NCI-H146 (cell line): ENCODE measurements at places on chromosomes 12 and 14.

DNA sequence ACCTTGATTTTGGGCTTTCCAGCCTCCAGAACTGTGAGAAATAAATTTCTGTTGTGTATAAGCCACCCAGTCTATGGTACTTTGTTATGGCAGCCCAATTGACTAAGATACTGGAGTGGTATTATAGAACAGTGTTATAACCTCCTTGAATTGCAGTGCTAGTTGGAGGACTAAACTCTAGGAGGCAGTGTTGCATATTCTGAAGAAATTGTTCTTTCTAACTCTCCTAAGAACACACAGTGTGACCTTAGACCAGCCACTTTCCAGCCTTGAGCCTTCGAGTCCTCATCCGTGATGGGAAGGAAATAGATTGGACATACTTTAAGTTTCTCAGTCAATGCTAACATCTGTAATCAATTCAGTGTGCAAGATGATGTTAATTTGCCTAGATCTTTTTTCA, 22.4 kb upstream of the LRRC10 start:
- no peak for DNase-seq

DNA sequence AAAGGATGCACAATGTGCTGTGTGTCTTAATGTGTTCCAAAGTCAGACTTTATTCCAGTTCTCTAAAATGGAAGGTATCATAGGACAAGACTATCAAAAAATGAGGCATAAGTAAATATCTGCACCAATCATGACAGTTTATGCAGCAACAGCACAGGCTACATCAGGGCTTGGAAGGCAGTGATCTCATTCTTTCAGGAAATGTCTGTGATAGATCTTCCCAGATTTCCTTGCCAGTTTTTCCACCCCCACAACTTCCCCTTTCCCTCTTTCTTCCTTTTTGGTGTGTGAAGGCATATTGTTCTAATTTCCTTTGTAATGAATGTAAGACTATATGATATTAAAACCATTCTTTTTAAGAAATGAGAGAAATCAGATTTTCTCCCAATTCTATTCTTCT, 326.7 kb downstream of the ATP23 start:
- DNase-seq = no peak

GRCh38 chr12:74953697-74954096, 255.9 kb downstream of the KCNC2 start:
- no peak for DNase-seq

DNA sequence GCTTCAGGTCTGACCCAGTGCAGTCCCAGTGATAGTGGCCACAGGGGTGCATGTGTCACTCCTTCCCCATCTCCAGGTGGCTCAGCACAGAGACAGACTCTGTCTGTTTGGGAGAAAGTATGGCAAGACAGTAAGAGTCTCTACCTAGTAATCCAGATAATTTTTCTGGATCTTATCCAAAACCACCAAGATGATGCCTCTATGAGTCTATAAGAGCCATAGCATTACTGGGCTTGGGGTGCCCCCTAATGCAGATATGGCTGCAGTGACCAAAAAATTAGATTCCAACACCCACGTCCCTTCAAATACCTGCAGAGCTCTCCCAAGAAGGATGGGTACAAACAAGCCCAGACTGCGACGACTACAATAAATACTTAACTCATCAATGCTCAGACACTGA, 123.8 kb downstream of the GRIP1 start:
- no peak for DNase-seq

DNA sequence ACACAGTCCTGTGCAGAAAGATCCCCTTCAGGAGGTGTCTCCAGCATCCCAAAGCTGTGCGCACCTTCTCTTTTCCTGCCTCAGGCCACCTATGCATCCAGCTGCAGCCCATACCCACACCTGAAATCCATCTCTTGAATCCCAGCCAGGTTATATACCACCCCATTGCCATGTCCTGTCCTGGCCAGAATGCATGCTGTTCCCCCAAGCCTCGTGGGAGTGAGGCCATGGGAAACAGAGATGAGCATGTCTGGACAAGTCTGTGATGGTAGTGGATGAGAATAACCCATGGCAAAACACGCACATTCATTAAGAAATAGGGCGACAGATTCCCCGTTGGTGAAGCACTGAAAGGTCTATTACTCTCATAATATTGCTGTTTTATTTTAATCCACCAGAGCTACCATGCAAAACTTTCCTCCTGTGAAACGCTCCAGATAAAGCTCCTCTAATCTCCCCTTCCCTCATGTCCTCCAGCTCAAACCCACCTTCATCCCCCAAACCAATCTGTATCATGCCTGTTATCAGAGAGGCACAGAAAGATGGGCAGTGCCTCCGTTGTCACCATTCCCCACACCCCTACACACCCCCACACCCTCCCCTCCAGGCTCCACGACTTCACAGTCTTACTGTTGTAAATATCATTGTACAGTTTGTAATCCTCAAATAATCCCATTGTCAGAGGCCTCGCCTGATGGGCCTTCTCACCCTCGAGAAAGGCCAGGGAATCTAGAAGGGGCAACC, 97.5 kb upstream of the FKBP4 start:
- no peak for DNase-seq

DNA sequence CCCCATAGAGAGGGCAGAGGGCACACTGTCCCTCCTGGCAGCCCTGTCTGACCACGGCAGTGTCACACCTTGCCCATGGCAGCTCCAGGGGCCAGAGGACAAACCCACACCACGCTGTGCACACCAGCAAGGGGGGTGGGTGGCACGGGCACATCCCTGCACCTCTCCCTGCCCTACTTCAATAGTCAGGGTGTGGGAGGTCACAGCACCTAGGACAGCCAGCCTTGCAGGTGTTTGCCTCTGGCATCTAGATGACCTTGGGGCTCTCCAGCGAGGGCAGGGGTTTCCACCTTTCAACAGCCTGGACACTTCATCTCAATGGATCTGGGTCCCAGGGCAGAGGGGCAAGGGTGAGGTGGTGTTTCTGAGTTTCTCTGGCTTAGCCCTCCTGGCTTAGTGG, 69.2 kb downstream of the LGMN start:
- DNase-seq = no peak

DNA sequence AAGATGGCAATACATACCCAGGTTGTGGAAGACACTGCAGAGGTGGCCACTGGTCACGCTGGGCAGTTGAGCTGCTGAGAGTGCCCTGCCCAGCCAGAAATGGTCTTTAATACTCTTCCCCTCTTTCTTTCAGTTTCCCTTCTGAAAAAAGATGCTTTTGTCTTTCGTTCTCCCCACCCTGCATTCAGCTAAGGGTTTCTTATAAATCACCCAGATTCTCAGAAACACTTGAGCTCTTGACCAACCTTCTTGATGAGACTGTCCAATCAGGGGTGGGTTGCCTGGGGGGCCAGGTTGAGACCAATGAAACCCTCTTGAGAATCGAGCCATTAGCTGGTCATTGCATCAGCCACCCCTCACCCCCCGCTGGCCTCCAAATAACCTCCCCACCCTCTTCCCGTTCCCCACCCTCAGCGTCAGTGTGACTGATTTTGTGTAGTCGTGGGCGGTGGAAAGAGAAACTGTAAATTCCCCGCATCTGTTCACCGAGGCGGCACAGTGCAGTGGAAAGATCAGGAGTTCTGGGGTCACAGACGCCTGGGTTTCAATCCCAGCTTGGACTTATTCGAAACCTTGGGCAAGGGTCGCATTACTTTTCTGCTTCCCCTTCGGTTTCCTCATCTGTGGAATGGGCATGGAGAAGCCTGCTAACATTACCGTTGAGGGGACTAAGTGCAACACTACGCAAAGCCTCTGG, 52.3 kb downstream of the SLC25A47 start:
- peak; percentile 68 for DNase-seq

GRCh38 chr12:42474391-42474790, 115.2 kb downstream of the PRICKLE1 start:
- no peak for DNase-seq

DNA sequence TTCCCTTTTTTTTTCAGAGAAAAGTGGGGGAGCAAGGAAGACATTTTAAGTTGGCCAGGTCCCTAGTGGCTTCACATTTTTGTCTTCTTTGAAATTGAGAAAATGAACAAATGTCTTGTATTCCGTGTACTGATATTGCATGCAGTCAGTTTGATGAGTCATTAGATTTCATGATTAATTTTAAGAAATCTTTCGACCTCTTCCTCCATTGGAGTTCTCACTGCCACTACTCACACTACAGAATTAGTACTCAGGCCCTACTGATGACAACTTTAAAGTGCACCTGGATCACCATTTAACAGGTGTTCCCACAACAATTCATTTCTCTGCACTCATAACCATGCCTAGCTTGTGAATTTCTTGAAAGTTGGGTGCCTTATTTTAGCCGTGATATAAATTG, 50.5 kb downstream of the SAMD4A start:
- DNase-seq = no peak

DNA sequence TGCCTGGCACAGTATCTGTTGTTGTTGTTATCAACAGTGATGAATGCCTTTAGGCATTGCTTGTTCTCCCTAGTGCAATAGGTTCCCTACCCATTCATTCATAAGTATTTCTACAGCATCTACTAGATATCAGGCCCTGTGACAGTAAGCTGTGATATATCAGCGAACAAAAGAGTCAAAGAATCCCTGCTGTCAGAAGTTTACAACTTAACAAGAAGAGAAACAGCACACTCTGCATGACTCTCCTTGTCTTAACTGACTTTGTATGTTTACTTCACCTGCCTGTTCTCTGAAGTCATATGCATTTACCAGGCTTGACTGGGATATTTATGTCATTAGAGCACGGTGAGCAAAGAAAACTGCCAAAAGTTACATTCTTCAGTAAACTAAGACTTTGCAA, 452.2 kb upstream of the RPL10L start:
- no peak for DNase-seq

DNA sequence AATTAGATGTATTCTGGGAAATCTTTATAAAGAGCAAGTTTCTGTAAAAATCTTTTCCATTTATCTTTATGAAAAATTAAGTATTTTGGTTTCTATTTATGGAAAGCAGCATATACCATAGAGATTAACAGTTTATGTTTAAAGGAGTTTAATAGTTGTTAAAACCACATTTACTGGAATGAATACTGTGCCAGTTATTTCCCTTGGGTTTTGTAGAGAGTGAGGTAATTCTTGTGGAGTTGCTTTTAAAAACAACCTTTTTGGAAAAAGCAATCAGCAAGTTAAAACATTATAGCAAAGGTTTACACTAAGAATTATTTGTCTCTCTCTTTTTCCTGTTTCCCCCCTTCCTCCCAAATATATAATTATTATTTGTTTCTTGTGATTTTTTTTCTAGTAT, 34.9 kb downstream of the AEBP2 start:
- DNase-seq = no peak

- DNase-seq = no peak
Observed at GRCh38 chr12:3320881-3321509, 170.0 kb upstream of the PRMT8 start.

GRCh38 chr12:68119724-68120211, 39.8 kb downstream of the IFNG start:
- peak; percentile 8 for DNase-seq

DNA sequence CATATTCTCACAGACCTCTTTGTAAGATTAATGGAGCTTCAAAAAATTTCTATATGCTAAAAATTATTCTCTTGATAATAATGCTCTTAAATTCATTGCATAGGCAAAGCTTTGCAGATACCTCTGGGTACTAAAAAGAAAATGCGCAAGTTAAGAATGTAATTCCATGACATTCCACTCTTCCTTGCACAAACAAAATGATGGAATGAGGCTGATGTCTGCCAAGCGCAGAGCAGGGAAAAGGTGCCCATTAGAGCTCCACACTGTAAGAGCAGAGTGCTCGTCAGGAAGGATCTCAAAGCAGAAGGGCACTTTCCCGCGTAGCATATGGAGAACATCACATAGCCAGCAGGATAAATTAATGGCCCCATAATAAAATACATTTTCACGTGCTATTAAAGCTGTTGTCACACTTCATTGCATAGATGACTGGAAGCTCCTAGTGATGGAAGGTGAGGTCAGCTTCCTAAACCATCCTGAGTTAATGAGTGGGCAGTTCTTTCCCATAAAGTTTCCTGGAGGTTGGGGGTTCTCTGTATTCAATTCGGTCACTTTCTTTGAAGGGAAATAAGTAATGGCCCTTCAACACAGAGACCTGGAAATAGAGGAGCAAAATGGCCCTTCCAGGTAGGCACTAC, 1058.9 kb downstream of the GALC start:
- no peak for DNase-seq

DNA sequence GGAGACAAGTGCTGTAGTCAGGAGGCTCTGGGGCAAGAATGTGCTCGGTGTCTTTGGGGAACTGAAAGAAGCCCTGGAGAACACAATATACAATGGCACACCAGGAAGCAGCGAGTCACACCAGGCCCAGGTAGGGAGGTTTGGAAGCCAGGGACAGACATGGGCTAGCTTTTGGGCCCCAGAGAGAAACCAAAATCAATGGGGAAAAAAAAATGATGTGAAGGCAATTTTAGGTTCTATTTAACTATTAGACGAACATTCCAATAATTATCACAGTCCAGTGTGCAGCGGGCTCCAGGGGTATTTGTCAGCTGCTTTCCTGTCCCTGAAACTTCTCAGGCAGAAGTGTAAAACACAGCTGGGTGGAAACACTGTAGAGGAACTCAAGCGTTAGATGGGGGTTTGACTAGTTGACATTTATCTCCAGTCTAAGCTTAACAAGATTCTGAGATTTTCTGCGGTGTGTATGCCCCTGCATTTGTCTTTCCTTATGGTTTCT, 21.8 kb upstream of the EGLN3 start:
- DNase-seq = no peak

- DNase-seq = no peak
Observed at GRCh38 chr12:6982532-6982931, 11.8 kb downstream of the EMG1 start.

DNA sequence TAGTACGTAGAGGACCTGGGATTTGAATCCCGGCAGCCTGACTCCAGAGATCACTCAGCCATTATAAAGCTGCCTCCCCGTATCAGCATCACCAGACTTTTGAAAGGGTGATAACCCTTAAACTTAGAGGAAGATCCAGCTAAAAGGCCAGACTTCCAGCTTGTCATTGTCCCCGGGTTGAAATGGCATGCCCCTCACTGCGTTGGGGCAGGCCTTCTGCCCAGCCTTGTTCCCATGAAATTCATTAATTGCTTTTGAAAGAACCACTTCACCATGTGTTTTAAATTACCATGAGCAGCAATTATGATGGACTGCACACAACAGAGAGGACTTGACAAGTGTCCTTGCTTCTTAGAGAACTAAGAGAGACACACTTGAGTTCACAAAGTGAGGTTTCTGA, 269.6 kb upstream of the CRY1 start:
- no peak for DNase-seq

DNA sequence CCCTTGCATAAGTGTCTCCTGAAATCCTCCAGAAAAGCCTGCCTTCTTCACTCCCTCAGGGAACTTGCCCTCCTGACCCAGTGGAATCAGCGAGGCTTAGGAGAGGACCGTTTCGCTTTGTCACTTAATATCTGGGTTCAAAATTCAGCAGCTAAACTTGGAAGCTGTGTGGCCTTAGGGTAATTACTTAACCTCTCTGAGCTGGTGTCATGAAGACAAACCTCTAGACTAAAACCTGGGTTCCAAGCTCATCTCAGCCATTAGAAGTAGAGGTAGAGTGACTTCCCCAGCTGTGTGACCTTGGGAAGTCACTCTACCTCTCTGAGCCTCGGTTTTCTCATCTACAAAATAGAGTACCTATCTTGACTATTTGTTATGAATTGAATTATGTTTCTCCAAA, 18.3 kb upstream of the RBM19 start:
- no peak for DNase-seq

GRCh38 chr12:114783089-114783618, 99.2 kb upstream of the TBX3 start:
- DNase-seq = no peak
